Airway epithelial cell (primary cell): ENCODE measurements at places on chromosomes 2 and 18. TPM values are rescaled to one million over a fixed set of nuclear protein-coding genes. Genes with fewer than 3 reads are reported as not detected.

The FBXO15 gene
- 1.1 TPM in 1 of 2 replicates, not detected in the other for total RNA-seq

The CABYR gene
- total RNA-seq = 5.9 and 6.9 TPM in 2 replicates

The LIMS1 gene
- 58.9 and 60.7 TPM in 2 replicates for total RNA-seq

The C2orf72 gene
- total RNA-seq = not detected in 2 replicates

The PTGR3 gene
- 16.2 and 21.2 TPM in 2 replicates for total RNA-seq

The FOXI3 gene
- not detected in 2 replicates for total RNA-seq

The CHRND gene
- total RNA-seq = not detected in 2 replicates

The CREG2 gene
- 0.88 and 3.9 TPM in 2 replicates for total RNA-seq

The DSG2 gene
- 63.6 and 93.5 TPM in 2 replicates for total RNA-seq
